ENCODE measurements at places on chromosomes 2 and 18. TPM values are rescaled to one million over a fixed set of nuclear protein-coding genes. Genes with fewer than 3 reads are reported as not detected.

DNA sequence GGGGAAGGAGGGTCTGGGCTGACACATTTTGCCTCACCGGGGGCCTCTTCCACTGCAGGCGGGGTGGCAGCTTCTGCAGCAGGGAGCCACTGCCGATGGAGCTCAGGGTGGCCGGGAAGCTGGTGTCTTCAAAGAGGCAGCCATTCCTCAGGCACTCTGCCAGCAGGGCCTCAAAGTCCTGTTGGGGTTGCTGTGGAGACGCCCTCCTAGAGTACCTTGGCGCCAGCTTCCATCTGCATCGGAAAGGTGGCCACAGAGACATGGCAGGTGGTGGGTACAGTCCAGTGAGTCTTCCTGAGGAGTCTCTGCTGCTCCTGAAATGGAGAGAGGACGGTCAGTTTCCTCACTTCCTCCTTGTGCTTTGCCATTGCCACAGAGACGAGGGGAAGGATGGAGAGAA, 12.1 kb downstream of the CAPN14 start:
- DNase-seq = no peak

DNA sequence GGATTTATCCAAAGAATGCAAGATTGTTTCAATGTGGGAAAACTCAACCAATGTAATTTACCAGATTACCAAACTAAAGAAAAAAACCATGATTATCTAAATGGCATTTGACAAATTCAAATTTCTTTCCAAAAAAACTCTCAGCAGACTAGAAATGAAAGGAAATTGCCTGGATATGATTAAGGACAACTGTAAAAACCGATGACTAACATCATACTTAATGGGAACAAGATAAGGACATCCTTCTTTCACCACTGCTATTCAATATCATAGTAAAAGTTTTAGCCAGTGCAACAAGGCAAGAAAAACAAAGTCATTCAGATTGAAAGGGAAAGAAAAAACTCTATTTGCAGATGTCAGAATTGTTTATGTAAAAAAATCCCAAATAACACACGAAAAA, 4.4 kb upstream of the CCDC150 start:
- DNase-seq = no peak

OR6B2 gene
- not detected for total RNA-seq

MEIS1 gene
- total RNA-seq = 11.8 TPM

DNA sequence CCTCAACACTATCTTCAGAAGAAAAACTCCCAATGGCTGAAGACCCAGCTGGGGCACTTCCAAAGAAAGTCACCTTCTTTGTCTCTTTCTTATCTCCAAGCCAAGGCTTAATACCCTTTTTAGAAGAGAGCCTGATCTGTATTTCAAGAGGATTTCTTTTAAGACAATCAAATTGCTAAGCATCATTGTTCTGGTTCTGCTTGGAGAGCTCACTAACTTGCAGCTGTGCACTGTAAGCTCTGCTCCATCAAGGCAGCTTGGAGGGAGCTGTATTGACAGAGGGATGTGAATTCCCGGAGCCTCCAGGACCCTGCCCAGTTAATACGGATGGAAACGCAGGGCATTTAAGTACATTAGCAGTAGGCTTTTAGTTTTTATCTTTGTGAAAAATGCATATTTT, 253.1 kb downstream of the TDRD15 start:
- DNase-seq = no peak

DNA sequence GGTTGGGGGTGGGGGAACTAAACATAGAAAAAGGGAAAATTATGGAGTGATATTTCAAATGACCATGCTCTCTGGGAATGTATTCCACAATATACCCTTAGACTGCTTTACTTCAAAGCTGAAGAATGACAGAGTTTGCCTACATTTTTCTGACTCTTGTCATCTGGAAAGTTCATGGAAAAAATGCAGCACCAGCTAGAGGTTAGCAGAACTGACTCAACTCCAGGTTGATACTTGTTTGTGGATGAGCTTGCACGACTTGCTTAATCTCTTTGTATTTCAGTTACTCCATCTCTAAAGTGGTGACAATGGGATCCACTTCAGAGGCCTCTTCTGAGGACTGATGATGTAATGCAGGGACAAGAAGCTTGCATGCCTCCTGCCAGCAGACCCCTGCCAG, 824.0 kb upstream of the ID2 start:
- DNase-seq = no peak

- DNase-seq = no peak
These were observed 196.4 kb downstream of the TNS1 start for GRCh38 chr2:217806482-217806765.

GRCh38 chr2:84894758-84895520, 10.5 kb upstream of the TMSB10 start:
- DNase-seq = no peak

- no peak for DNase-seq
These were observed at the start of gene OTX1 for GRCh38 chr2:63050334-63051041. Gene OTX1, plus strand, starts transcription at chr2:63050830. Its CDS starts 2,161 bp downstream, at chr2:63052991.

DNA sequence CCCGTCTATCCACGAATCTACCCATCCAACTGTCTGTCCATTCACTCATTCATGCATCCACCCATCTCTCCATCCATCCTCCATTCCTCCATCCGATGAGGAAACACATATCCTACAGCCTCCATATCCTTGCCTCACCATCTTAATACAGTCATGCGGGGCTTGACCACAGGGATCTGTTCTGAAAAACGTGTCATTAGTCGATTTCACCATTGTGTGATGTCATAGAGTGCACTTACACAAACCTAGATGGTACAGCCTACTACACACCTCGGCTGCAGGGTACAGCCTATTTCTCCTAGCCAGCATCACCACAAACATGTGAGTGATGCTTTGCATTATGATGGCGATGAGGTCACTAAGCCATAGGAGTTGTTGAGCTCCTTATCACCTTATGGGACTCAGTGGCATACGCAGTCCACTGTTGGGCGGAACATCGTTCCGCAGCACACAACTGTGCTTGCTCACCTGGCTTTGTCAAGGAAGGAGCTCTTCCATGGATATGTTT, 1.9 kb upstream of the NT5DC4 start:
- no peak for DNase-seq

SATB2 gene
- 5.0 TPM for total RNA-seq

DNA sequence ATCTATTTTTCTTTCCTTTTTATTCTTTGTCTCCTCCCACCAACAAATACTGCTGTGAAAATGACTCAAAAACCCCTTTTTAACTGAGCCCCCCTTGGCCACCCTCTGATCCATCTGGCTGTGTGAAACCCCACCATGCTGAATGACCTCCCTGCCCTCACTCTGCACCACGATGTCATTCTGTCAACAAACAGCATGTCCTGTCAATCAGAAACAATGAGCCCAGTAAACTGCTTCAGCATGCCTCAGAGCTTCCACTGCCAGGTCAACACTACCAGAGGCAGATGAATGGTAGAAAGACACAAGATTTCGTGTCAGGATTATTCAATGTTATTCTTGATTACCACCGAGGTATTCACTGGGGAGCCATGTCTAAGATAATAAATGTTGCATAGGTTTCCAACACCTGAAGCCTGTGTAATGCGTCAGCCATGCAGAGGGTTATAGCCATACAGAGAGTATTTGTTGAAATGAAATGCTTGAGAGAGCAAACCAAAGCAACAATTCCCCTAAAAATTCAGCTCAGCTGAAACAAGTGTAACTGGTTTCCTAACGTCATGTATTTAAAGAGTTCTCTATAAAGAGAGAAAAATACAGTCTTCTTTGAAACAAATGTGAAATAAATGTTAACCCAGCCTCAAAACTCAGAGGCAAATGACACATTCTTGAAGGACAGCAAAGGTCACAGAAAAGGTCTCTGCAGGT, 76.7 kb downstream of the LRP2 start:
- DNase-seq = no peak

DNA sequence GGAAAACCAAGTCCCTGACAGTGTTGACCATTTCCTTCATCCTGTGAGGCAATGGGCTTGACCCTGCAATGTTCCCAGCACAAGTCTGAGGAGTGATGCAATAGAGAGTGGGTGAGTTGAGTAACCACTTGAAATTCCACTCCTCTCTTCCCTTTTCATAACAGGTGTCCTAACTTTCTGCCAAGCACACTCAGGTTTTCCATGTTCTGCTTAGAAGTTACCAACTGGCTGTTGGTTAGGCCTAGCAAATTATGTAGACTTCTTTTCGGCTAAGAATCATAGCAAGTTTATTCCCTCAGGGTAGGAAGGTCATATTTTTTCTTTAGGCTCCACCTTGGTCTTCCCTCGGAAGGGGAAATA, 11.5 kb downstream of the GNLY start:
- DNase-seq = no peak

DNA sequence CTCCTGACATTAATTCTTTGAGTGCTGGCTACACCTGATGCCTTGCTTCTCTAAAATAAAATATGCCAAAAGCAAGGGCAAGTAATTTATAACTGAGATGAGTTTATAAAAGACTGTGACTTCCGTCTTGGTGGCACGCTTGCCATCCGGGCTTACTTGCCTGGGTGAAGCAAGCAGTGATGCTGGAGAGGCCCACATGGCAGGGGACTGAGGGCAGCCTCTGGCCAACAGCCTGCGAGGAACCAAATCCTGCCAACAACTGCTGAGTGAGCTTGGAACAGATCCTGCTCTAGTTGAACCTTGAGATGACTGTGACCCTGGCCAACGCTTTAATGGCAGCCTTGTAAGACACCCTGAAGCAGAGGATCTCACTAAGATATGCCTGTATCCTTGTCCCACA, 96.1 kb upstream of the CAPN13 start:
- DNase-seq = no peak

DNA sequence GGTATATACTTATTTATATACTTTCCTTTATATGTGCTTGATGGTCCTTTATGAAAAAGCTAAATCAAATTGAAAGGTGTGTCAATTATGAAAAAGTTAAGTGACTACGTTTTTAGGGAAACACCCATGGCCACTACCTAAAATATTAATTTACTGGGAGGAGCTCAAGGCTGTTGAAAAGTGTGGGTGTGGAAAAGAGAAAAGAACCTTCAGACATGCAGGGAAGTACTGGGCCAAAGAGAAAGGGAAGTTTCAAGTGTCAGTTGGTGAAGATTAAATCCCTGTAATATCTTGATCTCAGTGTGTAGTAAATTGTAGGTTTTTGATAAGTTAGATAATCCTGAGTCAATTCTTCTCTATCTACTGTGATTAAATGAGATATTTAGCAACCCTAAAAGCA, 6.2 kb upstream of the GKN1 start:
- DNase-seq = no peak

DNA sequence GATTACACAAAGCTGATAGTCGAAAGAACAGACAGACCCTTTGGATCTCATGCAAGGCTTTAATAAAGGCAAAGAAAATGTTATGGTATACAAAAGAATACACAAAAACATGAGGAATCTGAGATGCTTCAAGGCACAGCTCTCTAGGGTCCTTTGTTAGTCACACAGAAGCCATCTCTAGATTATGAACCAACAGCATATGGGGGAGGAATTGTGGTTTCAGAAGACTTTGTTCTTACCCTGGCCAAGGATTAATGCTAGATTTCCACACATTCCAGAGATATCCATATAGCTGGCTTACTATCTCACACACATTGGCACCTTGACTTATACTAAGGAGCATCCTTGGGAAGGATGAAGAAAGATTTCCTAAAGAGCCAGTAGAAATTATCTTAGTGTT, 206.1 kb downstream of the GULP1 start:
- no peak for DNase-seq

Measured in glomerular endothelial cell (primary cell).